ENCODE measurements at places on chromosomes 2 and 18.
A peak's percentile ranks its signal among the peaks of the same experiment; 100 is the strongest.

GRCh38 chr2:95530734-95531133, 46.2 kb upstream of the TRIM43B start:
- no peak for DNase-seq

GRCh38 chr2:203500951-203501350, 34.1 kb downstream of the RAPH1 start:
- DNase-seq = no peak

GRCh38 chr18:49214706-49215105, 245.7 kb downstream of the DYM start:
- DNase-seq = no peak

DNA sequence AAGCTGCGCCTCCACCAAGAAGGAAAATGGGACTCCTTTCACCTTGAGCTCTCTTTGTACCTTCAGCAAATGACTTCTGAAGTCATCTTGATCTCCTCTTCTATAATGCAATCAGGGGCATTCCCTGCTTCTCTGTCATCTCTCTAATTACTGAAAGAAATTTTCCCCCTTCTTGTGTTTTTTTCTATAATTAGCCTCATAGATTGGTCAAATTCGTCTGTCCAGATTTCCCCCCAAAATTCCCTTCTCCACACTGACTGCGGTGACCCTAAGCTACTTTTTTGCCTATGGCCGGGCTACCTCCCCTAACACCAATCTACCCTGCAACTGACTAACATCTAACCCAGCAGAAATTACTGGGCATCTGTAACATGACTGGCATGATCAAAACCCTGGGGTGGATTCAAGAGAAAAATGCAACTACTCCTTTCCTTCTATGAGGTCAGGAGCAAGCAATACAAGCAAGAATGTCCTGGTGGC, 168.6 kb downstream of the BCL2 start:
- no peak for DNase-seq

DNA sequence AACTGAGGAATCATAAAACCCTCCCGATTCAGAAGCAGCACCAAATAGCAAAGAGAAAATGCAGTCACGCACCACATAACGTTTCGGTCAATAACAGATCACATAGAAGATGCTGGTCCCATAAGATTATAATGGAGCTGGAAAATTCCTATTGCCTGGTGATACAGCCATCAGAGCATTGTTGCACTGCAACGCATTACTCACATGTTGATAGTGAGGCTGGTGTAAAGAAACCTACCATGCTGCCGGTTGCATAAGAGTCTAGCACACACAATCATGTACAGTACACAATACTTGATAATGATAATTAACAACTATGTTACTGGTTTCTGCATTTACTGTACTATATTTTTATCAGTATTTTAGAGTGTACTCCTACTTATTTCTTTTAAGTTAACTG, 32.5 kb downstream of the RNF152 start:
- DNase-seq = no peak

DNA sequence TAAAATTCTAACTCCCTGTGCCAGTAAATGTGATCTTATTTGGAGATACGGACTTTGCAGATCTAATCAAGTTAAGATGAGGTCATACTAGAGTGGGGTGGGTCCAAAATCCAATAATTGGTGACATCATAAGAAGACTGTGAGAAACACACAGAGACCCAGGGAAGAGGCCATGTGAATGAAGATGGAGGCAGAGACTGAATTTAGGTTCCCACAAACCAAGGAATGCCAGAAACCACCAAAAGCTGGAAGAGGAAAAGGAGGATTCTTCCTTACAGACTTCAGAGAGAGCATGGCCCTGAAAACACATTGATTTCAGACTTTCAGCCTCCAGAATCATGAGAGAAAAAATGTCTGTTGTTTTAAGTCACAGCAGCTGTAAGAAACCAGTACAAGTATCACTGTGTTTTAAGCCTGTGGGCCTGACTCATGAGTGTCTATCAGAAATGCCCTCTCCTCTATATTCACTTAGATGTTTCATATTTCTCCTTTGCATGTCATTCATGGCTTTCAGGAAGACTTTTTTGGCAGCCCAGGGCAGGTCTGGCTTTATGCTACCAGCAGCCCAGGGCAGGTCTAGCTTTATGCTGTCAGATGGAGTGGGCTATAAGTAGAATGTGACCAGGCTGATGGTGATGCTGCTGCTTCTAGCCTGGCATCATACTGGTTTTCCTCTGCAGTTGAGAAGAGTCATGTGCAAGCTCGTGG, 100.0 kb downstream of the SPOPL start:
- no peak for DNase-seq

- no peak for DNase-seq
Measured at GRCh38 chr2:232871418-232871834, 1.4 kb downstream of the SNORC start.

GRCh38 chr18:57008001-57008686, 138.7 kb upstream of the BOD1L2 start:
- DNase-seq = no peak

DNA sequence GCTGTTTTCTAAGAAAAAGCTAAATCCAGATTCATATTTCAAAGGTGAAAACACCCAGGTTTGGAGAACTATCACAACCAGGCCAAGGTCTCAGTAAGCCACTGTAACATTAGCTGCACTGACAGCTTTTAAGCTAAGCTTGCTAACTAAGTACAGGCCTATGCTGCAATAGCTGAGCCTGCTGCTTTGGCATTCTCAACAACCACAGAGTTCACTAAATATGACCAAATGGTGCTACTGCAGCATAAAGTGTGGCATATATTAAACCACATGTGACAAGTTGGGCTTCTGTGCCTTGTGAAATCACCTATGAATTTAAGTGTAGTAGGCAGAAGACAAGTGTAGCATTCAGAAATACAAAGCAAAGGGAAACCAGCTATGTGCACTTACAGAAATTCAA, 206.7 kb downstream of the TCF4 start:
- no peak for DNase-seq

DNA sequence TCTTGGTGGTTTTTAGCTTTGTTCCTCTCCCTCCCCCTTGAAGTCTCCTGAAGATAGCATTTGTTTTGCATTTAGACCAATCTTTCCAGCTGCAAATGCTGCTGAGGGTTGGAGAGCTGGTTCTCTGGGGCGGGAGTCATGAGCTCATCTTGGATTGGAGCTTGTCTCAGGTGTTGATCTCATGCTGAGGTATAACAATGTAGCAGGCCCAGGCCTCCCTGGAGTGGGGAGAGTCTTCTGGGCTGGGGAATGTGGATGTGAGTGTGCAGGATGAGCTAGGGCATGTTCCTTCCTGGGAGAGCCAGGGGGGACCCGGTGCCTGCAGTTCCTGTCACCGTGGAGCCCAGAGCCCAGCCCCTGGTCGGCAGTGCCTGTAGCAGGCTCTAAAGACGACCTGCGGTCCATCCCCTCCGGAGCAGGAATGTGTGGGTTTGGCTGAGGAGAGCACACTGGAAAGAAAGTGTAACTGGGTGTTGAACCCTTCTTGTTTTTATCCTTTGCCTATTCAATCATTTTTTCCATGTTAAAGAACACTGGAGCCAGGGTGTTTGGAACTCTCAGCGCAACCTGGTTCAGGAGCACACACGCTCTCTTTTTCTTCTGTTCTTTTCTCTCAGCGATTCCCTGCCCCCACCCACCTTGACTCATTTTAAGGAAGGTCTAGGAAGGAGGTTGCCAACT, 2.7 kb downstream of the ZNF532 start:
- no peak for DNase-seq

GRCh38 chr2:226337941-226338600, 461.5 kb downstream of the IRS1 start:
- DNase-seq = no peak

DNA sequence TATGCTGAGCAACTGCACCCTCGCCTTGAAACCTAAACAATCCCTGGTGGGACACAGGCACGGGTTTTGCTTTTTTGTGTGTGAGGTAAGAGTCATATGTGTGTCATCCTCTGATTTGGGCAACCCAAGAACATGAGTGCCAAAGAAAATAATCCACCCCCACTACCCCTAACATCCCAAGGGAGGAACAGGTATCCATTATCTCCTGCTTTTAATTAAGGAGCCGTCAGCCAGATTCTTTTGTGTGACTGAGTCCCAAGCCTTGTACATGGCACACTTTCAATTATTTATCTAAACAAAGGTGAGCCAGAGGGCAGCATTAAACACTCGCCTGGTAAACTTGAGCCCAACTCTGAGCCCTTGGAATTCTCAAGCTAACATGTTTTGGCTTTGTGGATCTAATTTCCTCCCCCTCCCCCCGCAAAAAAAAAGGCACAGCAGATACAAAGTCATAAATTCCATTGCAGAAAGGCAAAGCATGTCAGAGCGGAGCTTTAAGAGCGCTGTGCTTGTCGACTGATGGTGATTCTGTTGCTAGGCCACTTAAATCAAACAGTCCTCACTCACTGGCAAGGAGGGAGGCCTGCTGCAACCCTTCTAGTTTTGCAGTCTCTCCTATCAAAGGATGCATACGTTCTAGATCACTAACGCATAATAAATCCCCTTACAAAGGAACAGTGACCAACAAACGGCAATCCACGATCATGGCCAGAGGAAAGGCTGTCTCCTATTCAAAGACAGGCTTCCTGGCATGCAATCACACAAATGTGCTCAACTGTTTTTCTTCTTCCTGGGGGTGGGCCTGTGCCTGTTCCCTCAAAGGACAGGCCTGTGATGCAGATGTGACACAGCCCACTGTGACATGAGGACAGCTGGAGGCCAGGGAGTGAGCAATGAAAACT, 143.5 kb upstream of the LMAN1 start:
- DNase-seq = no peak

- DNase-seq = no peak
Measured at GRCh38 chr2:205700331-205701132, 18.2 kb downstream of the NRP2 start.

- DNase-seq = no peak
Measured at GRCh38 chr2:85525567-85525966, 13.4 kb upstream of the MAT2A start.

GRCh38 chr2:171712051-171712450, 24.8 kb downstream of the DYNC1I2 start:
- DNase-seq = peak; percentile 48

- no peak for DNase-seq
Measured at GRCh38 chr2:3712831-3713503, 9.6 kb downstream of the DCDC2C start.

DNA sequence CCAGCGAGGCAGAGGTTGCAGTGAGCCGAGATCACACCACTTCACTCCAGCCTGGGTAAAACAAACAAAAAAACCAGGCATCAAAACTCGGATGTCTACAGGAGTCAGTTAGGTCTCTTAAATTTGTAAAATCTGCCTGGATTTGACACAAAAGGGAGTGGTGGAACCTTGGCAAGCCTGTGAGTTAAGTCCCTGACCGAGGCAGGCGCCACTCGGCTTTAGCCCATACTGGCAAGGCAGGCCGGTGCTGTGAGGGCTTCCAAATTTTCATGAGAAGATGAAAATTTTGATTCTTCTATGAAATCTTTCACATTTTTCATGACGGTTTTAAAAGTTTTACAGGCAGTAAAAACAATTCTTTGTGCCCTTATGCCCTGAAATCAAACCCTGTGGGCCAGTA, 165.8 kb downstream of the FMNL2 start:
- no peak for DNase-seq

- no peak for DNase-seq
Measured at GRCh38 chr2:29940706-29941105, 19.3 kb upstream of the ALK start.

GRCh38 chr2:6777626-6778025, 88.1 kb downstream of the CMPK2 start:
- DNase-seq = no peak
